ENCODE measurements at places on chromosomes 2 and 18. TPM values are rescaled to one million over a fixed set of nuclear protein-coding genes. Genes with fewer than 3 reads are reported as not detected.

The GDF7 gene
- total RNA-seq: 9.0 TPM

The MEIS1 gene
- 0.86 TPM for total RNA-seq

The CDH7 gene
- not detected for total RNA-seq

The GALNT3 gene
- total RNA-seq: 3.2 TPM

The ZNF236 gene
- total RNA-seq: 20.4 TPM

The WDR7 gene
- total RNA-seq: 26.9 TPM

The TMEM185B gene
- total RNA-seq: 41.2 TPM

The GULP1 gene
- 36.7 TPM for total RNA-seq

GRCh38 chr2:62586981-62587380 lies 81.0 kb upstream of the TMEM17 start:
- DNase-seq: no peak

- no peak for DNase-seq
These were observed 40.7 kb downstream of the MRPL44 start for GRCh38 chr2:223997938-223998337.

- DNase-seq: no peak
These were observed 100.9 kb downstream of the CRIM1 start for GRCh38 chr2:36456227-36457175.

GRCh38 chr2:226835420-226835795 lies 446 bp upstream of the RHBDD1 start:
- DNase-seq: no peak

DNA sequence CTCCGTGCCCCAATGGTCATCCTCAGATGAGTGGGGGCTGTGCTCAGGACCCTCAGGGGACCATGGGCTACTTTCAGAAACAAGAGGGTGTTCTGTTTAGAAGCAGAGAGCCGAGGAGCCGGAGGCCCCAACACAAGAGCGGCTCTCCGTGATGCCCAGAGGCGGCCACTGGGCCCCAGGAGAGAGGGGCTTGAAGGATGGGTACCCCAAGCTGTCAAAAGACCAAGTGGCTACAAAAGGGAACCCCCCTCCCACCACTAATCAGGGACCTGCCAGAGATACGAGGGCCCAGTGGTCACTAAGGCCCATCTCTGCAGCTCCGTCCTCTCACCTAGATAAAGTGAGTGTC lies 93.6 kb downstream of the HDAC4 start:
- DNase-seq: no peak

GRCh38 chr2:102130647-102130991 lies 11.9 kb upstream of the IL1R1 start:
- DNase-seq: no peak

DNA sequence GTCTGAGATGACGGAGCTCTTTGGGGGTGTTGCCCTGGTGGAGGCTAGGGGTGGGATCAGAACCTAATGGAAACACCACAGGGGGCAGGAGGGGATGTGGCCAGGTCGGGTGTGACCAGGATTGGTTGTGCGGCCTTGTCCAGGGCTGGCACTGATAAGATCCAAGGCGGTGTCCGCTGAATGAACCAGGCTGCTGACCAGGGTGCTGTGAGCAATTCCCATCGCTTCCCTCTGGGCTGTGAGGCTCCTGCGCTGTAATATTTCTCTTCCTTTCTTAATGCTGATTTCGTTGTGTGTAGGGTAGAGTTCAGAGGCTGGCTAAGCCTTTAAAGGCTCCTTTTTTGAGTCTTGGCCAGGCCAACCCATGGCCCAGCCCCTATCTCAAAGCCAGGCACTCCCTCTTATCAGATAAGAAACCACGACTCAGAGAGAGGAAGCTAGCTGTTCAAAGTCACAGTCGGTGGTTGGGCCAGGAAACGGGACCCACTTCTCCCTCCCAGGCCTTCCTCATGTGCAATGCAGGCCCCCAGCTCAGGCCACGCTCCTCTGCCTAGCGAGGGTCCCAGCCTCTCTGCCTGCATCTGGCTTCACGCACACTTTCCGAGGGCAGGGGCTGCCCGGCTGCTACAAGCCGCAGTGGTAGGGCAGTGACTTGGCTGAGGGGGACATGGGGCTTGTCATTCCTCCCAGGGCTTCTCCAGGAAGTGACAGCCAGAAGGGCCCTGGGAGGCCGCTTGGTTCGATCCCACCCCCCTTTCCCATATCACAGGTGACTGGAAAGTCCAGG lies 26.0 kb upstream of the FOSL2 start:
- no peak for DNase-seq

GRCh38 chr2:69975853-69976462 lies 14.5 kb upstream of the ASPRV1 start:
- no peak for DNase-seq

GRCh38 chr2:210620456-210620855 lies 64.1 kb downstream of the CPS1 start:
- no peak for DNase-seq

DNA sequence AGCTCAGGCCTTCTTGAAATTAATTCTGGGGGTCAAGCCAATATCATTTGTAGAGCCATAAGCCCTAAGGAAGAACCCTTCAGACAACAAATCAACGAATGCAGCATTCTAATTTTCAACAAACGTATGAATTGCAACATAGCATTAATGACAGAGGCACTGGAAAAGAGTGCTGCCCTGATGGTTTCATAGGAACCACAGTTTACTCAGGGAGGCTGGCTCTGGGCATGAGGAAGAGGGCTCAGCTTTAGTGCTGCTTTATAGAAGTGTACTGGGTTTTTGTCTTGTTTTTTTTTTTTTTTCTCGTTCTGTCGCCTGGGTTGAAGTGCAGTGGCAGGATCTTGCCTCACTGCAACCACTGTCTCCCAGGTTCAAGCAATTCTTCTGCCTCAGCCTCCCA lies 36.1 kb upstream of the CAB39 start:
- no peak for DNase-seq

- no peak for DNase-seq
These were observed 204.0 kb downstream of the ARL4C start for GRCh38 chr2:234292962-234293243.

DNA sequence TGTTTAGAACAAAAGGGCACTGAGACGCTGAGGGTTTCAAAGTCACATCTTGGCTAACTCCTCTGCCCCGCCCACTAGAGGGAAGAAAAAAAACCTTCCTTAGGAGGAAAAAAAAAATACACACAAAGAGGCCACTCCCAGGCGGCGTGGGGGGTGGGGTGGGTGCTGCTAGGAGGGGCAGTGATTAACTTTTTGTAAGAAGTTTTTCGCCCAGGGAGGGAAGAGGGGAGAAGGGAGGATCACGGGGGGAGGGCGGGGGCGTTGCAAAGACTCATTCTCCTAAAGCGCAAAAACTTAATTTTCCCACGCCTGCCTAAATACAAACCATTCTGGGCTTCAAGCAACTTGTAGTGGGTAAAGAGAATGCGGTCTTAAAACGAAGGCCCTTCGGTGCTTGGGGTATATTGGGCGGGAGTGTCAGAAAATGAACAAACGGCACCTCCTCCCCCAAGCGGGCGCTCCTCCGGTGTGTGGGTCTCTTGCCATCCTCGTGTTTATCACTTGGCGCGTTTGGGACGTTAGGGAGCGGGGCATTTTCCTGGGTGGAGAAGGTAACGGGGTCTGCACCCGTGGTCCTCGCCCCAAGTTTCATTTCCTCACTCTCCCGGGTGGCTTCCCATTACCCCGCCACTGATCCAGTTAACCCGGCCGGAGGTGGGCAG lies 1.7 kb downstream of the CXCR4 start:
- no peak for DNase-seq

DNA sequence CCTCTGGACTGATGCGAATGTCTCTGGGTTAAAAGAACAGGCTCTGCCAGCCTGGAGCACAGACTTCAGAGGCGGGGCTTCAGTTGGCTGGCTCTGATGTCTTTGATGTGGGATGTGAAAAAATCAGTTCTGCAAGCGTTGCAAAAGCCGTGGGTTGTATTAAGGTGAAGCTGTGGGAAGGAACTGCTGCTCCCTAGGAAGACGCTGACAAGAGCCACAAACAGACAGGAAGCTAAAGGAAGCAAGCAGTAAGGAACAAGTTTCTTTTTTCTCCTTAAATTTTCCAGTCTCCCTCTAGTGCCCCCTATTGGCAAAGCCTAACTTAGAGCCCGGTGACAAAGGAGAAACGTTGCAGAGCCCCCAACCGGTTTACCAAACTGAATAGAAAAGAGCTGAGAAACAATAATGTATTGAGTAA lies 239.0 kb downstream of the CCDC178 start:
- no peak for DNase-seq

DNA sequence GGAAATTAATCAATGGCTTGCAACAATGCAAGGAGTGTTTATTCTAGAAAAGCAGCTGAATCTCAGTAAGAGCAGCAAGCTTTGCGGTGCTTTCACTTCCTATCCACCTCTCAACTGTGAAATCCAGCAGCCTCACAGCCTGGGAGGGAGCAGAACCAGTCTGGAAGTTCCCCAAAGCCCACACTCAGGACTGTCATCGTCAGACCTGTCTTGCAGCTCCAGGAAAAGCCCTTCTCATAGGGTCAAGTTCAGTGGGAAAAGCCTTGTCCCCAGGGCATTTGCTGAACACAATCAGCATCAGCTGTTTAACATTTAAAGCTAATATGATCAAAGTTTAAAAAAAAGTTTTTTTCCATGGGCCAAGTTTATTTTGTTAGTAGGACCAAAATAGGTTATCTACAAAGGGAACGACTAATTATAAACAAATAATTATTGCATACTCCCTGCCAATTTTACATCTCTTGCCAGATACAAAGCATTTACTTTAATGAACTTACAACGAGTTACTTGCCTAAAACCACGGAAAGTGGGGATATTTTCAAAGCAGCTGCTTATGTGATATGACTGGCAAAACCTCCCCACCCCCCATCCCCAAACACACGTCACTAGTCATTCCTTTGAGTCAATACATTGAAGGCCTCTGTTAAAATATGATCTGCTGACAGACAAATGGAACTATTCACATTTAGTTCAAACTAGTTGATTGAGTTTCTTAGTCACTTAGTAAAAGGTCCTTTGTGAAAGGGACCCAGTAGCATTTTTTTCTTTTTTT lies 36.8 kb downstream of the PARD6G start:
- no peak for DNase-seq

DNA sequence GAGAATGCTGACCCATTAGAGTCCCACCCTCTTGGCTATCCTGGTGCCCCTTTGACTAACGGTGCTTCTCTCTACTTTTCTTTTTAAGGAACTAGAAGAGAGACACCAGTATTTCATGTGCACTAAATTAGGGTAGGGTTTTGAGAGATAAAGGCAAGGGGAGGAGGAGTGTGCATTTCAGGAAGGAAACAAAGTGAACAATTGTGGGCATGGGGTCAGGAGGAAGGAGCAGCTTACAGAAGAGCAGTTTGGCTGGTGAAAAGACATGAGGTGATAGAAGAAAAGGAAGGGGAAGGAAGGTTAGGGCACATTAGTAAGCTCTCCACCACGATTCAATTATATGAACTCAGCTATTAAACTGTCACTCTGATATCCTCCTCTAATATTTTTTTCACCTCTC lies 105.8 kb upstream of the CTAGE1 start:
- DNase-seq: no peak

DNA sequence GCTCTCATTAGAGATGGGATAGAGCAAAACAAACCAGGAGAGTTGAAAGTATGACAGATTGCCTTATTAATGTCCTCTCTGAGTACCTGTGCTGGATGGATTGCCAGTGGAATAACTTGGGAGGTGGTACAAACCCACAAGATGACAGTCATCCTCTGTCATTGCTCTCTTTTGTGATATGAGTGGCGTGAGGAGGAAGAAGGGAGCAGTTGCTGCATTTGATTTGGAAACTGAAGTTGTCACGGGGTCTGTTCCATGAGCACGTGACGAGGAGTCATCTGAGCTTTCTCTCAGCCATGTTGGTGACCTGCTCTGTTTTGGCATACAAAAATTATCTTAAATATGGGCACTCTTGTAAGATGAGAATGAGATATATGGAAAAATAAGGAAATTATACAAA lies 204.9 kb downstream of the FAM210A start:
- DNase-seq: peak; percentile 8

GRCh38 chr2:172885996-172886395 lies 150.4 kb downstream of the RAPGEF4 start:
- DNase-seq: no peak

DNA sequence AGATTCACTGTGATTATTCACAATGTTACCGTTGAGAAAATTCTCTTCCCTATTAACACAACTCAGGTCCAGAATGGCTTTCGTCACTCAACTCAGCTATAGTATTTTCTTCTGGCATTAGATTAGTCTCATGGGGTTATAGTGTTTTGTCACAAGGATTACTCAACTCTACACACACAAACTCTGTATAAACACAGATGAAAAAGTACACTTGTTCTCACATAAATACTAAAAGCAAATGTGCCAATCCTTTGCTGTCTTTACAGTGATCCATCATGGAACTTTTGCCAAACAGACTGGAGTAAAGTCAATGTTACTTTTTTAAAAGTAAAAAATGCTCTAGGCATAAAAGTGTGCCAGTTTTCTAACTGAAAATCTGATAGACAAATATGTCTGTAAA lies 267.6 kb downstream of the RBM43 start:
- no peak for DNase-seq

DNA sequence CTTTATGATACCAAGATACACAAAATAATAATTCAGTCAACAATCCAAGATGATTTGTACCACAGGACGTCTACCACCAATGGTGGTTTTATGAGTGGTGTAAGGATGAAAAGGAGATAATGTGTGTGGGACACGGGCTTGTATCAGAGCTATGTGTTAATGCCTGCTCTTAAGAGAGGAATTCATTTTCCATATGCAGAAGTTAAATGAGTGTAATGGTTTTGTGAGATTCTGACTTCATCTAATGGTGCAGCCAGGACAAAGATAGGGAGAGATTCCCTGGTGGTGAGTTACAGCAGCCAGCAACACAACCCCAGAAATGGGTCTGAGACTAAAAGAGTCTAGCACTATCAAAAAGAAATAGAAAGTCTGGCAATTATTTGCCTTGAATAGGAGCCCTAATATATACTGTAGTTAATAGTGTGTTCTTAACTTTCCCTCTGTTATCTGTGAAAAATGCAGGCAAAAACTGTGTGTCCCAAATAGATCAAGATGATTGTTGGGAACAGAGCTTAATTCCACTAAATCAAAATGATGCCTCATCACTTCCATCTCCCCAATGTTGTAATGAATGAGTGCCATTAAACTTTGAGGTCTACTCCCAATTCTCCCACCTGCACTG lies 455.0 kb upstream of the TCF4 start:
- DNase-seq: no peak

DNA sequence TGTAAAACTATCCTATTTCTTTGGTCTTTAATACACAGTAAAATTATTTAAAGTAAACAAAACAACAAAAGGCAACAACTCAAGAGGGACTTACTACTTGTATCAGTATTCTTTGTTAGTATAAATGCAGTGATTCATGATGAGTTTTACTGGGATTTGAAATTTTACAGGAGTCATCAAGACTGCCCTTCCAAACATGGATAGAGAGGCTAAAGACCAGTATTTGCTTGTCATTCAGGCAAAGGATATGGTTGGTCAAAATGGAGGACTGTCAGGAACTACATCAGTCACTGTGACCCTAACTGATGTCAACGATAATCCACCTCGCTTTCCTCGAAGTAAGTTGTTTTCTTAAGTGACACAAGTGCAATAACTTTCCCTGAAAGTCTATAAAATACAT lies 71.1 kb downstream of the CDH7 start:
- DNase-seq: no peak
